ENCODE measurements at places on chromosomes 5 and 9. TPM values are rescaled to one million over a fixed set of nuclear protein-coding genes. Genes with fewer than 3 reads are reported as not detected.

DNA sequence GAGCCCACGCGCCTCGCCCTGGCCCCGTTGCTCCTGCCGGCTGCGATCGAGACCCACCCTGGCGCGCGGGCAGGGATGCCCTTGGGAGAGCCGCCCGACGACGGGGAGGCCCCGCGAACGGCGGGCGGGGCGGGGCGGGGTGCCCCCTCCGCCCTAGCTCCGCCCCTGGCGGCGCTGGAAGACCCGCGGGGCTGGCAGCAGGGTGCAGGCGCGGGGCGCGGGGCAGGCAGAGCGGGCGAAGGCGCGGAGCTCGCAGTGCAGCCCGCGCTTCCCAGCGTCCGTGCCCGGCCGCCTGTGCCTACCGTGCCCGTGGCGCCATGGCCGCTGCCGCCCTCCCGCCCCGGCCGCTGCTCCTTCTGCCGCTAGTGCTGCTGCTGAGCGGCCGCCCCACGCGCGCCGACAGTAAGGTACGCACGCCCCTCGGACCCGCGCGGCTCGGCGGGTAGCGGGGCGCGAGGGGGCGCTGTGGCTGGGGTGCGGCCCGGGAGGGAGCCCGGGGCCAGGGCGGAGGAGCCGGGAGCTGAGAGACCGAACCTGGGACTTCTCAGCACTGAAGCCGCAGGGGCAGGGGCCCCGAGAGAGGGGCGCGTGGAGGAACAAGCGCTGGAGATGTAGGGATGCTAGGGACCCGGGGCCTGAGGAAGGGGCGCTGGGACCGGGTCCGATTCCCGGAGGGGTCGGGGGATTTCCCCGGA lies at the start of gene OLFML2A:
TSS of gene OLFML2A (plus strand) at position 180 of the 695 bp plus-strand sequence. CDS start at position 318, 138 bp downstream.
- DNase-seq, result peak; percentile 66

DNA sequence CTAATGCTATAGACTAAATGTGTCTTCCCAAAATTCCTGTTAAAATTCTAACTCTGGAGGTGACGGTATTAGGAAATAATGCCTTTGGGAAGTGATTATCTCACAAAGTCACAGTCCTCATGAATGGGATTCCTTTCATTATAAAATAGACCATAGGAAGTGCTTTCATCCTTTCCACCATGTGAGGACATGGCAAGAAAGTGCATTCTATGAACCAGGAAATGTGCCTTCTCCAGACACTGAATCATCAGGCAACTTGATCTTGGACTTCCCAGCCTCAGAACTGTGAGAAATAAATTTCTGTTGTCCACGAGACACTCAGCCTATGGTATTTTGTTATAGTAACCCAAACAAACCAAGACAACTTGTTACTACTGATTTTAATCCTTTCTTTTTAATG lies 582.4 kb upstream of the C9orf72 start:
- DNase-seq, result no peak

- no peak for DNase-seq
Observed at GRCh38 chr5:6936031-6936430, 222.8 kb downstream of the TENT4A start.

- DNase-seq, result peak; percentile 58
Observed at GRCh38 chr9:20884985-20885593, 146.4 kb downstream of the HACD4 start.

GRCh38 chr5:154086641-154087040 lies 47.9 kb downstream of the MFAP3 start:
- peak; percentile 60 for DNase-seq

GRCh38 chr5:67657055-67657454 lies 460.5 kb upstream of the CD180 start:
- DNase-seq, result no peak

DNA sequence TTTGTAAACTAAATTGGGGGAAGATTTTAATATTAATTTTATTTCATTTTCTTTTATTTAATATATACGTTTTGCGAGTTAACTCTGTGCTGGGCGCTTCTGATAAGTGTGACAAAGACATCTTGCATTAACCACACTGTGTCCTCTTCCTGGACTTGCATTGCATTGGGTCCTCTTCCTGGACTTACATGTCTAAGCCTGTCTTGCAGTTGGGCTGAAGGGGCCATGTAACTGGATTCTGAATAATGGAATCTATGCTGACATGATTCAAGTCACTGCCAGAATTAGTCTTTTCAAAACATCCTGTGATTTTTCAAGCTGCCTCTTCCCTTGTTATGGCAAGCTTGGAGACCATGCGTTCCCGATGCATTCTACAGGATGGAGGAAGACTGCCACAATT lies 122.6 kb downstream of the TRIM32 start:
- no peak for DNase-seq

GRCh38 chr5:15566306-15566705 lies 66.3 kb downstream of the FBXL7 start:
- no peak for DNase-seq

DNA sequence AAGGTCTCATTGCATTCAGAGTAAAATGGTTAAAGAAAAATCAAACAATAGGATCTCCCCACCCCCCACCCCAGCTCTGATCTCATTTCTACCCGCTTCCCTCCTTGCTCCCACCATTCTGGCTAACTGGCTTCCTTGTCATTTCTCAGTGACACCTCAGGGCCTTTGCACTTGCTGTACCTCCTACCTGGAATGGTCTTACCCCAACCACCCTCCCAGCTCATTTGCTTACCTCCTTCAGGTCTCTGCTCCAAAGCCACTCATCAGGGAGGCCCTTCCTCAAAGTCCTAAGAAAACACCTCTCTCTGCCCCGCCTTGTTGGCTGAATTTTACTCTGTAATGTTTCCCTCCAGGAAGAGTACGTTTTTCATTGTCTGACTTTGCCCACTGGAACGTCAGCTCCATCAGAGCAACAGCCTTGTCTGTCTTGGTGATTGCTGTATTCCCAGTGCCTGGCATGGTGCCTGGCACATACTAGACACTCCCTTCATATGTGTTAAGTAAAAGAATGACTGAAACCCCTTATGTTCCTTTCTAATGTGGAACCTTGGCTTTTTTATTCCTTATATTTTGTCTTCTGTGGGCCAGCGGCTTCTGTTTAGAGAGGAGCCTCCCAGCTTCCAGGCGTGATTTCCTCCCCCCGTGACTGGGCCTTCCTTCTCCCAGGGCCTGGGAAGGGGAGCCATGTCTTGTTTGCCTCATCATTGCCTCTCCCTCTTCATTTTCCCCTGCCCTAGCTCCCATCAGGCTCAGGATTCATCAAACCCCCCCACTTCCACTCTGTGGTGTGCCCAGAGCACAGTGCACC lies 26.9 kb downstream of the NEURL1B start:
- DNase-seq, result peak; percentile 61

GRCh38 chr5:168408561-168409305 lies 77.5 kb upstream of the RARS1 start:
- DNase-seq, result no peak

Gene NDFIP1
- polyA plus RNA-seq, result 51.6 TPM

Gene COL5A1
- polyA plus RNA-seq, result 15.4 TPM

Gene CER1
- not detected for polyA plus RNA-seq

Gene TMEM252
- polyA plus RNA-seq, result 0.16 TPM

Gene ADGRD2
- polyA plus RNA-seq, result 0.05 TPM

Gene GLRA1
- polyA plus RNA-seq, result not detected

Gene WDR31
- 5.4 TPM for polyA plus RNA-seq

Gene SPATA6L
- polyA plus RNA-seq, result 0.59 TPM

Gene PCDHGA8
- 1.3 TPM for polyA plus RNA-seq

Gene PCDHGA10
- polyA plus RNA-seq, result 1.6 TPM

All from right cardiac atrium (tissue), 5 donors.